ENCODE measurements at places on chromosomes 16 and 17.

- peak; percentile 74 for DNase-seq
Observed at GRCh38 chr17:41965694-41966462, 717 bp upstream of the CNP start.

GRCh38 chr17:18327093-18327492 lies 12.0 kb downstream of the SMCR8 start:
- no peak for DNase-seq

- DNase-seq: no peak
Observed at GRCh38 chr16:81455006-81455405, 10.4 kb downstream of the CMIP start.

DNA sequence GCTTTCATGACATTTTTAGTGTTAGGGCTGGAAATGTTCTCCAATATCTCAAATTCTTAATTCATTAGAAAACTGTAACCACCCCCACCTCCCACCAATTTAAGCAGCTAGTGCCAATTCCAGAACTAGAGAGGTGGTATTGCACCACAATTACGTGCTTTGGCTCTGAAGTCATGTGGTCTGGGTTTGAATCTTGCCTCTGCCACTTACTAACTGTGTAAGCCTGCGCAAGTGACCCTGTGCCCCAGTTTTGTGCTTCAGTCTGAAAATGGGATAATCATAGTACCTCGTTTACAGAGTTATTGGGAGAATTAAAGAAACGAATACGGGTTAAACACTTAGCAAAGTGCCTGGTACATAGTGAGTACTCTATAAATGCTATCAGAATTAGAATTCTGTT lies 14.2 kb upstream of the MPHOSPH6 start:
- no peak for DNase-seq

DNA sequence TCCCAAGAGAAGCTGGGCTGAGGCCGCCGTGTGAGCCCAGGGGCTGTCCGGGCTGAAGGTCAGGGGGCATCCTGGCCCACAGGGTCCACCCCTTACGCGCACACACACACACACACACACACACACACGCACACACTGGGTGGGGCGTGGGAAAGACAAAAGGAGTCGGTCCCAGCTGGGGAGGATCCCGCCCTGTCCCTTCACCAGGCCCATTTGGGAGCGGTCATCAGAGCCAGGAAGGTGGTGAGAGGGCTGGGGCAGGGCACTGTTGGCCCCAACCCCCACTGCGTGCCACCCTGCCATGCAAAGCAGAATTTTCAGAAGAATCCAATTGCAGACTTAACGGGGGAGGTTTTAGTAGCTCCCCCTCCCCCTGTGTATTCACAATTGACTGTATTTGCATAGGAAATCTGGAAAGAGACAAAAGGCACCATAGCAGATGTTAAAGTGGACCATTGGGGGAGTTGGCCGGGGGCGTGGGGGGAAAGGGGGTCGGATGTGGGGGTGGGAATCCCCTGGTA lies 11.3 kb upstream of the CD300A start:
- no peak for DNase-seq

GRCh38 chr17:42512733-42513251 lies 23.2 kb upstream of the NAGLU start:
- no peak for DNase-seq

DNA sequence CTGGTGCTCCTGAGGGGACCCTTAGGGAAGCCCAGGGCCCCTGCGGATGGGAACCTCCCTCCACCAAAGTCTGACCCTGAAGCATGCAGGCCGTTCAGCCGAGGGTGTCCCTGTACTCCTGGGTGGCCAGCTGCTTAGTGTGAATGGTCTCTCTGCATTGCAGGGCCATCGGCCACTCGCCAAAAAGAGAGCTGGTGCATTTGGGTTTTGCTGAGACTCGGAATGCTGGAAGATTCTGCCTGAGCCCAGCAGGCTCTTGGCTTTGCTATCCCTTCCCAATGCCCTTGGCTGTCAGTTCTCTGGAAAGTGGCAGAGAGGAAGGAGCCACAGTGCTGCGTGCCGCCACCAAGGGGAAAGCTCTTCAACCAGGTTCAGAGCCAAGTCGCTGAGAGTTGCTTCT lies 2.8 kb downstream of the MEOX1 start:
- DNase-seq: no peak

DNA sequence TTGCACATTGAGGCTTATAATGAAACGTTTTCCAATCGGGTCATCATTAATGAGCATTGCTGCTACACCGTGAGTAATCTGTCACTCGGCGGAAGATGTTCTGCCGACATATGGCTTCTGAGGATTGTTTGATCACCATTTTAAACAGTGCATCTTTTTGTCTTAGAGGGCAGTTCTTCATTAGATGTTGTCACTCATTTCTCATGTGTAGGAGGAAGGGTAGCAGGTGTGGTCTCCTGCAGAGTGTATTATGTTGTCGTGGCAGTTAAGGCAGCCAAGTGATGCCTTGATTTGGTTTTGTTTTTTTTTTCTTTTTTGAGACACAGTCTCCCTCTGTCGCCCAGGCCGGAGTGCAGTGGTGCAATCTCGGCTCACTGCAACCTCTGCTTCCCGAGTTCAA lies 50.5 kb downstream of the SEC14L1 start:
- no peak for DNase-seq

Measured in stimulated activated CD4-positive, alpha-beta T cell treated with anti-CD3 and anti-CD28 coated beads, Interleukin-2, amount 100 ng/mL, for 24 hours (primary cell).